NCI-H2081 (cell line): ENCODE measurements at places on chromosomes 1 and 21.

GRCh38 chr1:210151052-210151672 lies 81.4 kb upstream of the SERTAD4 start:
- DNase-seq: no peak

DNA sequence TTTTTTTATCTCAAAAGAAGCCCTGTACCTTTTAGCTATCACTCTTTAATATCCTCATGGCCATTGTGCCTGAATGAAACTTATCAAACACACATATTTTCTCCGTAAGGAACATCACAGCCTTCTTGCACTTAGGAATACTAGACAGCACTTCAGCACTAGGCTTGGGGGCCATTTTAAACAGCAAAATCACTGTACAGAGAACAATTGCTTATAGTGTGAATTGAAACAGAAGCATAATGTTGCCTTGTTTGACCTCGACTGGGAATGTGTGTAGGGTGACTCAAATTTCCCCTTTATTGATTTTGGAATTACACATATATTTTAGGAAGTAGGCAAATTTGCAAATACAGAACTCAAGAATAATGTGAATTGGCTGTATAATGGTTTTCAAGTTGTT lies 36.4 kb downstream of the KYAT3 start:
- no peak for DNase-seq

- no peak for DNase-seq
Observed at GRCh38 chr1:115495625-115496024, 146.1 kb upstream of the VANGL1 start.

DNA sequence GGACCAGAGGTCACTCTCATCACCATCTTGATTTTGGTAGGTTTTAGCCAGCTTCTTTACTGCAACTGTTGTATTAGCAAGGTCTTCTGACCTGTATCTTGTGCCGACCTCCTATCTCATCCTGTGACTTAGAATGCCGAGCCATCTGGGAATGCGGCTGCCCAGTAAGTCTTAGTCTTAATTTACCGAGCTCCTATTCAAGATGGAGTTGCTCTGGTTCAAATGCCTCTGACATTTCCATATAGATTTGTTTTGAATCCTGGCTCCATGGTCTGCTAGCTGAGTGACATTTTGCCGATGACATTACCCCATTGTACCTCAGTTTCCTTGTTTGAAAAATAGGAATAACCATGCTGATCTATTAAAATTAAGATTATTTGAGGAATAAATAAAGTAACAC lies 193.9 kb upstream of the HMCN1 start:
- DNase-seq: no peak

DNA sequence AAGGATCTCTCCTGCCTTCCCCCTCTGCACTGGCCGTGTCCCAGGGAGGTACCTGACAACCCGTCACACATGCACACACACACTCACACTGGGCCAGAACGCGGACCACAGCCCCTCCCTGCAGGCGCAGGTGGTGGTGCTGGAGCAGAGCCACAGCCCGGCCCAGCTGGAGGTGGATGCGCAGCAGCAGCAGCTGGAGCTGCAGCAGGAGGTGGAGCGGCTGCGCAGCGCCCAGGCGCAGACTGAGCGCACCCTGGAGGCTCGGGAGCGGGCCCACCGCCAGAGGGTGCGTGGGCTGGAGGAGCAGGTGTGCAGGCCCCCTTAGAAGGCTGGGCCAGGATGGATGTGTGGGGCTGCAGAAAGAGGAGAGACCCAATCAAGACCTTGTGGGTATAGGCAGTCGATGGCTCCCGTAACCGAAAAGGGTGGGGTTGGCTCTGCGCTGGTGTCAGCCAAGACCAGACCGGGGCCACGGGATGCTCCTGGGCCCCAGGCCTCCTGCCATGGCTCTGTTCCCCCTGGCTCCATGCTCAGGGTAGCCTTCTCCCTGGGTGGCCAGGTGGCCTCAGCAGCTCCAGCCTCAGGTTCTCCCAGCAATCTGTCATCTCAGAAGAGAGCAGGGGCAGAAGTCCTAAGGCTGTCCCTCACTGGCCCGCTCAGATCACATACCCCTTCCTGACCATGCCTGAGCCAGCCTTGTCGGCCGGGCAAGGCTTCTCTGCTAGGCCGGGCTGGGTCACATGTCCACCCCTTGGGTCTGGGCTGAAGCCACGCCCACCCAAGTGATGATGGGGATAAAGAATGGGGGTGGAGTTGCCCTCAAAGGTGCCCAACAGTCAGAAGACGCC lies 8.9 kb downstream of the MFAP2 start:
- peak; percentile 79 for DNase-seq

DNA sequence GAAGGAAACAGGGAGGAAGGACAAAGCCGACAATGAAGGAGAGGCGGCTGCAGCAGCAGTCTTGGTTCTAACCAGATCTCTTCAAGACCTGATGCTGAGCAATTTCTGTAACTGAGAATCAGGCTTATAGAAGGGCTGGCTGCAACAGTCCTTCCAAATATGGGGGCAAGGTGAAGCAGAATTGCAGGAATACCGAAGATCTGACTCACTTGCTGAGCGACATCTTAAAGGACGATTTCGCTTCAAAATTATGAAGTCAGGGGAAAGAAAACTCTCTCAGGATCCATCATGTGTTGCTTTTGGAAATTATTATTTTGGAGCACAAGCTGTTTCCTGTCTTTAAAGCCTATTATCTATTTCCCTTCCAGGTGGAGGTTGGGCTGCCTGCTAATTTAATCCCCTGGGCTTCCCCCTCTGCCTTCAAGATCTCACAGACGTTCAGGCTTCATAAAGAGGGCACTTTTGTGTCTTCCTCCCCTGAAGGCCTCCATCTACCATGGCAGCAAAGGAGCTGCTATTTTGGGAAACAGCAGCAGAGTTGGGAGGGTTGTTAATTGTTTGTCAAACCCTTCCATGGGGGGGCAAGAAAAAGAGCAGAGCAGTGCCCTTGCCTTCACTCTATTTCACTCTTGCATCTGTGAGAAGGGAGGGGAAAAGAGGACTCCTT lies 10.8 kb upstream of the IER5 start:
- DNase-seq: no peak

DNA sequence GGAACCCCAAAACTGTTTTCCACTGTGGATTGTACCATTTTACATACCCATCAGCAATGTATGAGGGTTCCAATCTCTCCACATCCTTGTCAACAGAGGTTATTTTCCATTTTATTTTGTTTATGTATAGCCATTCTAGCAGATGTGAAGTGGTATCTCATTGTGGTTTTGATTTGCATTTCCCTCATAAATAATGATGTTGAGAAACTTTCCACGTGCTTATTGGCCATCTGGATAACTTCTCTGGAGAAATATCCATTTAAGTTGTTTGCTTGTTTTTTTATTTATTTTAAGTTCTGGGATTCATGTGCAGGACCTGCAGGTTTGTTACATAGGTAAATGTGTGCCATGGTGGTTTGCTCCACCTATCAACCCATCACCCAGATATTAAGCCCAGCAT lies 280.2 kb upstream of the USP25 start:
- no peak for DNase-seq

- no peak for DNase-seq
Observed at GRCh38 chr1:244303610-244303969, 148.1 kb downstream of the ADSS2 start.

- no peak for DNase-seq
Observed at GRCh38 chr1:224800486-224801119, 128.9 kb upstream of the DNAH14 start.

- DNase-seq: peak; percentile 16
Observed at GRCh38 chr1:153728305-153729066, 636 bp downstream of the INTS3 start.

DNA sequence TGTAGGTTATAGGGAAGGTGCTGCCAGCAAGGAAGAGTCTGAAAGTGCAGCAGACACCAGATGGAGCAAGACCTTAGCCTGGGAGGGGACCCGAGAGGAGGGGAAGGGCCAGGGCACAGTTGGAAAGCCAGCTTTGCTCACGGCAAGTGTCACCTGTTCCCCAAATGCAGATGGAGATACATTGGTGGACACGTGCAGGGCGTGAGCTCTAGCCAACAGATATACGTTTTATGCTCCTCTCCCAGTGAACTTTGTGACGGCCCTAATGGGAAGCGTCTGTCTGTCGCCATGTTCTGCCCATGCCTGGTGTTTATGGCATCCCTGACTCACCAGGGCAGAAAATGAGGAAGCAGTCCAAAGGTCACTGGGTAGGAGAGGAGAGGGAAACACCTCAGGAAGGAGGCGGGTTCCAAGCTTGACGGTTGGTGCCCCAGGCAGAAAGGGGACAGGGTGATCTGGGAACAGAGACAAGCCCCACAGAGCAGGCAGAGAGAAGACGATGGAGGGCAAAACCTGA lies 7.6 kb downstream of the GPA33 start:
- DNase-seq: no peak

GRCh38 chr1:239164451-239165180 lies 221.8 kb upstream of the CHRM3 start:
- DNase-seq: no peak

- DNase-seq: no peak
Observed at GRCh38 chr1:178311164-178311563, 185.6 kb downstream of the CLEC20A start.

GRCh38 chr1:154456631-154457030 lies 45.4 kb upstream of the TDRD10 start:
- no peak for DNase-seq

GRCh38 chr1:53291574-53291973 lies 36.3 kb downstream of the LRP8 start:
- no peak for DNase-seq

GRCh38 chr1:157487096-157487495 lies 65.2 kb downstream of the FCRL5 start:
- no peak for DNase-seq

DNA sequence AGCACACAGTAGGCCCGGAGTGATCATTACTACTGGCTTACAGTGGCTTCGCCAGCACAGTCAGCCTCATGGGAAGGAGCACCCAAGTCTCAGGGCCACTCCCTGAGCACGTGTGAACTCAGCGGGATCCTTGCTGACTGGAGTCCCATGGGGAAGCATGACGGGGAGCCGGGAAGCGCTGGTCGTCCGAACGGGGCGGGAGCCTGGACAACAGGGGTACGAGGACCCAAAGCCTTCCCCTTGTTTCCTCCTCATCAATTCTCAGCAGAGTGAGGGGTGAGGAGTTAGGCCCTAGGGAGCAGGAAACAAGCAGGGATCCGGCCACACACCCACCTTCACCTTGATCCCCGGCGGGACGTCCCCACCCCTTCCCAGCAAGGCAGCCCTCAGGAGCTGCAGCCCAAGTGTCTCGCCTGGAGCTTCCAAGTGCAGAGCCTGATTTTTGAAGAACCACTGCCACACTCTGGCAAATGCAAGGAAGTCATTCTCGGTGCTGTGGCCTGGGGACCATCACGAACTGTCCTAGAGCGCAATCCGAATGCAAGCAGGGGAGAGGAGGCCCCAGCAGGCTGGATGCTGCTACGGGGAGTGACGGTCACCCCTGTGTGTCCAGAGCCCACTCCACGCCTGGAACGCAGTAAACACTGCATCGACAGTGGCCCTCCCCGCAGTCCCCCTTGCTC lies 35.5 kb downstream of the TOMM20 start:
- DNase-seq: peak; percentile 38

GRCh38 chr21:33968080-33968994 lies 52.7 kb upstream of the ATP5PO start:
- no peak for DNase-seq

GRCh38 chr1:178495741-178496409 lies 889 bp downstream of the CLEC20A start:
- DNase-seq: no peak

DNA sequence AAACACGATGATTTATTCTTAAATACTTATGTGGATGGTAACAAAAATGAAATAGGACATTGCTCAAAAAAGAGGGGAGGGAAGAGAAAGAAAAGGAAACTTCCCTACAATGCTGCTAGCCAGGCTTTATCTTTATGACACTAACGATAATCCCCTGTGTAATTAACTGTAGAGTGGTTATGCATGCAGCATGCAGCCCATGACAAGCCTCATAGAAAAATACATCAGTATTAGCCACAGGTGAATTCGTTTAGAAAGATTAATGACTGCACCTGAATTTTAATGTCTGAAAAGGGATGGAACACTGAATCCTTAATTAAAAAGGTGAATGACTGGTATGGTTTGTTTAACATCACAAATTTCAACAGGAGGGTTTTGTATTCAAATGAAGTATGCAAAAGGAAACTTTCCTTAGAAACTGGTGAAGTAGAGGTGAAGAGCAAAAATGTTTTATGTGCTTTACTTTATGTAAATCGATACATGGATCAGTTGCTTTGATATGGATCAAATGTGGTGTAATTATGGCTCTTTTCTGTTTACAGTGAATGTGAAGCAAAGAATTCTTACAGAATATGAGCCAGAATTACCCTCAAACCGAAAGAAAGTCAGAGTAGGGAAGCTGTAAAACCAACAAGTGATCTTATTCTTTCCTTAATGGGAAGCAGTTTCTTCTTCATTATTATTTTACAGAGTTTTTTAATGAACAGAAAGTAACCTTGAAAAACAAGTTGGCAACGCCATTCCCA lies 569.6 kb upstream of the ADGRL2 start:
- DNase-seq: no peak

DNA sequence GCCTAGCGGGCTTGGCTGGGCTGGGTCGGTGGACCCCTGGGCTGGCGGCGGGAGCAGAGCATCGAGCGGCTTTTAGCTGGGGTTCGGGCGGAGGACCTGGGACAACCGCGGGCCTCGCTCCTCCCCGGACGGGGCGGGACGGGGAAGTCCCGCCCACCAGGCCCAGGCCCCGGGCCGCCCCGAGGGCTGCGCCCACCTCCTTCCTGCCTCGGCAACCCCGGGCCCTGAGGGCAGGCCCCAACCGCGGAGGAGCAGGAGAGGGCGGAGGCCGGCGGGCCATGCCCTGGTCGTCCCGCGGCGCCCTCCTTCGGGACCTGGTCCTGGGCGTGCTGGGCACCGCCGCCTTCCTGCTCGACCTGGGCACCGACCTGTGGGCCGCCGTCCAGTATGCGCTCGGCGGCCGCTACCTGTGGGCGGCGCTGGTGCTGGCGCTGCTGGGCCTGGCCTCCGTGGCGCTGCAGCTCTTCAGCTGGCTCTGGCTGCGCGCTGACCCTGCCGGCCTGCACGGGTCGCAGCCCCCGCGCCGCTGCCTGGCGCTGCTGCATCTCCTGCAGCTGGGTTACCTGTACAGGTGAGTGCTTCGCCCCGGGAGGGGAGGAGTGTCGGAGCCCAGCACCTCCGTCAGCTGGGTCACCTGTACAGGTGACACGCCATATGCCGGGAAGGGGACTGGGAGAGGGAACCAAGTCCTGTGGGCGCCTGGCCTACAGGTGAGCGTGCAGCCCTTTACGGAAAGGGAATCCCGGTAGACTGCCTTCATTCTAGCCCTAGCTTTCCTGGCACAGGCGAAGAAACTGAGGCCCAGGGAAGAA lies at the start of gene XKR8:
Gene XKR8, plus strand, starts transcription at position 182 of the 812 bp plus-strand sequence. Its CDS starts 97 bp downstream, at position 279.
- peak; percentile 74 for DNase-seq

DNA sequence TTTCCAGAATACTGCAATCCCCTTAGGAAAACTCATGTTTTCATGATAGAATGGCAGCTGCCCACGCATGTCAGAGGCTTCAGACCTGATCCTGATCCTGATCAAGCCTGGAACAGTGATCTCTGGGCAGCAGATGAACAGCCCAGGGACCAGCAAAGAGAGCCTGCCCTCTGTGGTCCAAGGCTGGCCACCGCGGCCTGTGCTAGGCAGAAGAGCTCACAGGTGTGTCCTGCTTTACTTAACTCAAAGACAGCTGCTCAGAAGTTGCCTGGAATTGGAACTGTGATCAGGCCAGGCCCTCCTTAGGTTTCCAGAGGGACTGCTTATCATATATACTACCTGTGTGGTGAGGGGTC lies 21.2 kb upstream of the BCAR3 start:
- no peak for DNase-seq
